ENCODE measurements at places on chromosomes 7 and 10.

DNA sequence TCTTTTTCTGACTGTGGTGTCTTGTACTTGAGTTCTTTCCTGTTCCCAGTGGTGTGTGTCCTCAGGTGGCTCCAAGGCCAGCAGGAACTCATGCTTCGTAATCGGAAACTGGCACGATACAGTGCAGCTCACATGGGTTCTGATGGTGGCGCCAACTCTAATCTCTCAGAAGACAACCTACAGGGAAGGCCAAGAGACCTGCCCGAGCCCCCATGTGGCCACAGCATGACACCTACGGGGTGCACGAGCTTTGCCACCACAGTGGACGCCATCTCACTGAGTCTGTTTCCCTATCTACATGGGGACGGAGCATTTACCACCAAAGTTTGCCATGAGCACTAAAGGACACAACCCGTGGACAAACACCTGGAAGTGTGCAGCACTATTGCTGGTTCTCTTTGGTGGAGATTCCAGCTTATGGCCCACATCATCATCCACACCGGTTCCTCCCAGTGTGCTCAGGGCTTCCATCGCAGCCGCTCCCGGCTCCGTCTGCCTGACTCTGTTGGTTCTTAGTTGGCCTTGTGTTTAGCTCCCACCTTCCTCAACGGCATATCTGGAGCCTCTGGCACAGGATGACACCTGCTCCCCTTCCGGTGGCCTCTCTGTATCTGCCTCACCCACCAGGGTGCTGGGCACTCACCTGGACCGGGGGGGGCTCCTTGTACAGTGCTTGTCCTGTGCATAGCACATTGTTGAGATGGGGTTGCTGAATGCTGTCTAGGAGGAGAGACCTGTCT is 586.6 kb upstream of the MKI67 start:
- no peak for DNase-seq

DNA sequence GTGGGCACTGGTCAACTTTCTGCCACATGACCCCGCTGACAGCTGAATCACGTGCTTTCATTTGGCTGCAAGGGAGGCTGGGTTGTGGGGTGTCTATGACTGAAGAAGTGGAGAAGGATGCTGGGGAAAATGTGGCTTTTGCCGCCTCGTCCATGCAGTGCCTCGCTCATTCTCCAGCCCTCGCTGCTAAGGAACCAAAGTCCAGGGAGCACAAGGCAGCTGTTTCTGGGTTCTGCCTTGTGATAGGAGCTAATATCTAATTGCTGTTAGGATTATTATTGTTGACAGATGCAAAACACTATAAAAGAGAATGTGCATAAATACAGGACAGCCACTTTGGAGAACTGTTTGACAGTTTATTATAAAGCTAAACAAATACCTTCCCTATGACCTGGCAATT is 4.9 kb upstream of the CAMK2B start:
- DNase-seq, result no peak

- DNase-seq, result no peak
Observed at GRCh38 chr7:44052771-44053365, 8.4 kb downstream of the DBNL start.

- peak; percentile 76 for DNase-seq
Observed at GRCh38 chr10:104680467-104681401, 39.6 kb downstream of the SORCS3 start.

GRCh38 chr7:34133983-34134782 is 228.8 kb downstream of the BMPER start:
- peak; percentile 85 for DNase-seq

DNA sequence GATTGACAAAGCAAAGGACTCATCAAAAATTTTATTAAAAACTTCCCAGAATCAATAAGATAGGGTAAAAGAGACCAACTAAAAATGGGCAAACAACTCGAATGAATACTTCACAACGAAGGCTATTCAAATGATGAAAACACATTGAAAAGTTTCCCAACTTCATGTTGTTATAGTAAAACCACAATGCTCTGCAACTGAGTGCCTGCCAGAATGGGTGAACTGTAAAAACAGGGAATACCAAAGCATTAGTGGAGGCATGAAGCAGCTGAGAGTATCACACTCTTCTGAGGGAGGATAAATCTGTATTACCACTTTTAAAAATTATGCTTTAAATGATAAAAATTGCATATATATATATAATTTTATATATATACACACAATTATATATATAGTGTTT is 1214.7 kb downstream of the SORCS3 start:
- no peak for DNase-seq

DNA sequence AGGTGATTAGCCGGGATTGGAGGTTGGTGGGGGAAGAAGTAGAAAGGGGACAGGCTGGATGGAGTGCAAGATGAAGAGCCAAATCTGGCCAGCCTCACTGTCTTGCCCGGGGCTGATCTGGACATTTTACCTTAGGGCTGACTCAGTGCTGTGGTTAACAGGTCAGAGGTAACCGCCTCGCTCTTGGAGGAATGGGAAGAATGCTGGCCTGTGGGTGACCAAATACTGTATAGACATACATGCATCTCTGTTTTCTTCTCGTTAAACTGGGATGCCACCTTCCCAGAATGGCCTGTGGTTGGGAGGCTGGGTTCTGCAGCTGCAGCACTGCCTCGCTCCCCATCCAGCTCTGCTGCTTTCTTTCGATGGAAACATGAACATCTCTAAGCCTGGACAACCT is 120.0 kb downstream of the SEC23IP start:
- DNase-seq, result peak; percentile 26

DNA sequence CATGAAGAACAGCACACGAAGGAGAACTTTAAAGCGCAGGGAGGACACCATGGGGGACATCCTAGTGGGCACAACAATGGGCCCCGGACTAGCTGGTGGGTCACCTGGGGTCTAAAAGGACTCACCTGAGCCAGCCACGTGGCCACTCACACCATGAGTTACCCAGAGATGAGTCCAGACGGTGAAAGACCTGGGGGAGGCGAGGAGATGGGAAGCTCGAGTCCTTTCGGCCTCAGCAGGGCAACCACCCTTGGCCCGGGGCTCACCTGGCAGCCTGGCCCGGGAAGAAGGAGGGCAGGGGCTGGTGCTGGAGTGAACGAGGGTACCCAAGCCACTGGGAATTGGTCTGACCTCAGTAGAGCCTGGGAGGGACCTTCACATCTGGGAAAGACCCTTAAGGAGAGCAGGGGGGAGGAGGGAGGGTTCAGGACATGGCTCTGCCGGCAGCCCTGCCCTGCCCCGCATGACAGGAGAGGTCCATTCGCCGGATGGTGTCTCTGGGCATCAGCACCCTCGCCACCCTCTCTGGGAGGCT is 5.7 kb downstream of the GIGYF1 start:
- DNase-seq, result no peak

DNA sequence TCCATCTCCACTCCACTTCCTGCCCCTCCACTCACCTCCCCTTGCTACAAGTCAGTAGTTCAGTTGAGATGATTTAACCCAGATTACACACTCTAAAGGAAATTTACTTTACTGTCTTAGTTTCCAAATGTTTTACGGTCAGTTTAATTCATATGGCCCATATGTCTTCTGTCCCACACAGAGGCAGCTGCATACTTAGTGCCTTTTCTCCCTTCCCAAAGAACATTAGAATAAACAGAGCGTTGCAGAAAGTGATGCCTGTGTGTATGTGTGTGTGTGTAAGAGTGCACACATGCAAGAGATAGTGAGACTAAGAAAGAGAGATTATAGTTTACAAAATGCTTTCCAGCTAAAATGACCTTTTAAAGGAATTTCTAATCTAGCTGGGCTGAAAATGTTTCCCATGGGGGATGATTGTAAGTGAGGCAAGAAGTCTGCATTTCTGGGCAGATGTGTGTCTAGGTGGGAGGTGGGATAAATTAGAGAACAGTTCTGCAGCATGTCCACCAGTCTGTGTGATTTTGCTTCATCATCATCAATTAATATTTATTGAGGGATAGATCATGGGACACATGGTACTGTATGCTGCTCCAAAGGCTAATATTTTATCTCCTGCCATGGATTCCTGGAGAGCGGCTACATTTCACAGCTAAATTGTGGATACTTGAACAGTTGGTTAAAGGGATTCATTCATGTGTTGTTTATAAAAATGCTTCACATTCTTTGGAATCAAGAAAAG is 81.5 kb downstream of the NXPH1 start:
- DNase-seq, result no peak

GRCh38 chr7:7539711-7540110 is 4.0 kb upstream of the COL28A1 start:
- DNase-seq, result no peak

- DNase-seq, result no peak
Observed at GRCh38 chr7:41316410-41316809, 386.5 kb downstream of the INHBA start.

- DNase-seq, result peak; percentile 51
Observed at GRCh38 chr7:17772581-17773288, 167.6 kb downstream of the SNX13 start.

Measured in mesendoderm (in vitro differentiated cells).